ENCODE measurements at places on chromosomes 2 and 18.
A peak's percentile ranks its signal among the peaks of the same experiment; 100 is the strongest.

DNA sequence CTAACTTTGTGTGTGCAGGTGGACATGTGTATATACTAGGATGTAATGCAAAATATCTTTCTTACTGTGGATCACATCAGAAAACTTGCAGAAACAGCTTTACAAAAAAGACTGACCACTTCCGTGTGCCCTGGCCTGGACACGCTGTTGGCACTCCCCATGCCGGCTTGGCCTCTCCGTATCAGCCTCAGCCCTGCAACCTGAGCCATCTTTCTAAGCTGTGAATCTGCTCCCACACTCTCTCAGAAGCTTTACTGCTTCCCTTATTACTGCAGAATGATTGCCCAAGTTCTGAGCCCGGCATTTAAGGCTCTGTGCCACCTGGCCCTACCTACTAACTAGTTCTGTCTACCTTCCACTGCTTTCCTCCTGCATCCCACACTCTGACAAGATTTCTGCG, 37.8 kb downstream of the MYO7B start:
- DNase-seq = no peak

- DNase-seq = no peak
These were observed 262.8 kb downstream of the PTH2R start for GRCh38 chr2:208669394-208669793.

GRCh38 chr18:36187826-36188721, 777 bp downstream of the MOCOS start:
- no peak for DNase-seq

- no peak for DNase-seq
These were observed 124.5 kb downstream of the MIB1 start for GRCh38 chr18:21865043-21865442.

GRCh38 chr2:106866641-106867040, 19.3 kb downstream of the ST6GAL2 start:
- no peak for DNase-seq

- DNase-seq = no peak
These were observed 16.8 kb upstream of the MAT2A start for GRCh38 chr2:85522090-85522647.

DNA sequence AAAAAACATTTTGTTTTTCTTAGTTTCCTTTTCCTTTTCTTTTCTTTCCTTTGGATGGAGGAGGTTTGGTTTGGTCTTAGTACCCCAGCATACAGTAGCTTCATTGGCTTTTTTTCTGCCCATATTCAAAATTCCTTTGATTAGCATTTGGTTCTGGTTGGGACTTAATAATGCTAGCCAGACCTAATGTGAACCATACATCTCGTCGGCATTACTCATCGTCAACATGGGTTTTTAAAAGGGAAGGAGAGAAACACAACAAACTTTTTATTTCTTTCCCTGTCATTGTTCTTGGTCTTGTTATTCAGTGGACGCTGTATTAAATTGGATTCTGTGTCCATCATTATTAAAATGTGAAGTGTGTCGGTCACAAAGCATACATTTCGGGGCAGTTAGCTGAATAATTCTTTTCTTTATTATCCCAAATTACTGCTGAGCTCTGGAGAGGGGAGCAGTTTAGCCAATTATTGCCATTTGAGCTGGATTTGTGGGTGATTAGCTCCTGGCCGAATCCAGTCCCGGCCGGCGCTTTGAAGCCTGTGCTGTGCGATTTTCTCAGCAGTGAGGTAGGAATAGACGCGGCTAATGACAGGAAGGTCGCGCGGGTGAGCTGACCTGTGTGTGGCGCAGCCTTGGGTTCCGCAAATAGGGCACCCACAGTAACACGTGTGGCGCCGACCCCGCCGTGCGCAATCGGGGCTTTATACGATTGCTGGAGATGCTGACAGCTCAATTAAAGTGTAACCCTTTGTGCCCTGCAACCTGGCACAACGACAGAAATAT, 303.3 kb downstream of the GBX2 start:
- no peak for DNase-seq

DNA sequence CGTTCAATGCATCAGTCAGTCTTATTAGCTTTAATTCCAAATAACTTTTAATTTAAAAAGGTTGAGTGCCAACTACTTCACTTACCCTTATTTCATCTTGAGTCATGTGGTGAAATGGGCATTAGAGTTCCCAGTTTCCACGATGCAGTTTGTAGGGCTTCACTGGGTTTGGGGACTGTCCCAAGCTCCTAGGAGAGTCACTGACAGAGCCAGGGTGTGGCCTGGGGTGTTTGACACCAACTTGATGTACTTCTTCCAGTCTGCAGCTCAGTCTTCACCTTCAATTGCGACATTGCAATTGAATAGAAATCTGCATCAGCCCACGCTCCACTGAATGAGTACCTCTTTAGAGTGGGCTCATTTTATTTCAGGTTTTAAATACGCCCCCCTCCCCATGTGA, 165.3 kb downstream of the ARL4C start:
- DNase-seq = no peak

- no peak for DNase-seq
These were observed 158.6 kb downstream of the PIK3C3 start for GRCh38 chr18:42113529-42114191.

DNA sequence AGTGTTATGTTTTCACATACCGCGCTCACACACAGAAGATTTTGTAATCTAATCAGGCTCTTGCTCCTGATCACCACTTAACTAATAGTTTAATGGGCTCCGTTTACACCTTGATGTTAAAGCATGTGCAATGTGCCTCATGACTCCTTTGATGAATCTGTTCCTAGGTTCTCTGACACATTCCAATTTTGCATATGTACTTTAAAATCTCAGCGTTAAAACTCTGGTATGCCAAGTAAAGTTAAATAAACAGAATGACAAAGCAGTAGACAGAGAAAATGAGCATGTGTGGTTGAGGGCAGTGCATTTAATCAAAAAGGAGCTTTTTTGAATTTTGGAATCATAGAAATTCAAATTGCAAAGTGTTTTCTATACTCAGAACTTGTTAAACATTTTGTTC, 96.4 kb downstream of the TCF4 start:
- no peak for DNase-seq

DNA sequence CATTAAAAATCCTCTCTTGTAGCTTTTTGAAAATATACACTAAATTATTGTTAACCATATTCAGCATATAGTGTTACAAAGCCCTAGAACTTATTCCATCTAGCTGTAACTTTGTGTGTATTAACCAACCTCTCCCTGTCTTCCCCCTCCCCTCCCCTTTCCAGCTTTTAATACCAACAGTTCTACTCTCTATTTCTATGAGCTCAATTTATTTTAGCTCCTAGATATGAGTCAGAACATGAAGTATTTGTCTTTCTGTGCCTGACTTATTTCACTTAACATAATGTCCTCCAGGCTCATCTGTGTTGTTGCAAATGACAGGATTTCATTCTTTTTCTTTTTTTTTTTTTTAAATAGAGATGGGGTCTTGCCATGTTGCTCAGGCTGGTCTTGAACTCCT, 45.1 kb downstream of the GPD2 start:
- DNase-seq = no peak

DNA sequence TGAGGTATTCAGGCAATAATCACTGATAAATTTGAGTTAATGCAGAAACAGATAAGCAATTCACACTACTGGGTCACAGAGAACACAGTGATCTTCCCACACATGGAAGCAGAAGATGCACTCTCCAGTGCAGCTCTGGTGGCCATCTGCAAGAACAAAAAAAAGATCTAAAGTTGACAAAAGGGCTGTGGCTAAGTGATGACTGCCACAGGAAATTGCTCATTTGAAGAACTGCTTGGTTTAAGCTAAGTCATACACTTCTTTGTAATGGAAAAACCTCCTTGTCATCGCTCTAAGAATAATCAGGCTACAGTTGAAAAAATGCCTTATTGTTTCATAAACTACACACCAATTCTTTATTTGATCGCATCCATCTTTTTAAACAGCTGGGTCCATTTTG, 115.1 kb downstream of the DTNB start:
- DNase-seq = peak; percentile 80

GRCh38 chr2:25929789-25930473, 51.6 kb upstream of the ASXL2 start:
- DNase-seq = no peak

- DNase-seq = no peak
These were observed 146.1 kb upstream of the DLX2 start for GRCh38 chr2:172248785-172249187.

DNA sequence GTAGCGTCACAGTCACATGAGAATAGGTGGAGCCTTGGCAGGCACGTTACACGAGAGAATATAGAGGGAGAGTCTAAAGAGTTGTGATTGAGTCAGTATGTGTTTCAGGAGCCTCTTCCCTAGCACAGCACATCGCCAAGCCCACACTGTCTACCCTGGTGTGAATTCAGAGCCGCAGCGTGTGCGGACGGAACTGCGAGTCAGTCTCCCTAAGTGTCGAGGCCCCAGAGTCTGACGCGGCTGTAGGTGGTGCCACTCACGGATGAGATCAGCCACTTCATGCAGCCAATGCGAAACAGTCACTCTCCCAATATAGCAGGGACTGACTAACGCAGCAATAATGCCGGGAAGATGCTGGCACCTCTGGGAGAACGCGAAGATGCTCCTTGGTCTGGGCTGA, 587.3 kb upstream of the ID2 start:
- no peak for DNase-seq

DNA sequence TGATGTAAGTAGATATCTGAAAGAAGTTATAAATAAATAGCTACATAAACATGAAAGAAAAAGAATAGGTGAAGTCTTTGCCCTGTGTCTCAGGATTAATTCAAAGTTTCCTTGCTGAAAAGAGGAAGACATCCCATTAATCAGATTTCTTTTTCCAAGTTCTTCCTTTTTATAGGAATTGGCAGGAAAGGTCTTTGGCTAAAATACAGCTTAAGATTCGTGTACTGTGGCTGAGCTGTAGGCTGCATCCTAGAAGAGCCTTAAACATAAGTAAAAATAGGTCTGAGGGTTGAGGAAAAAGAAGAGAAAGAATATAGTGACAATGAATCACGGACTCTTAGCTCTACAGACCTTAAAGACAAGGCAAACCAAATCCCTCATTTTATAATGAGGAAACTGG, 579.9 kb downstream of the NRXN1 start:
- DNase-seq = no peak

DNA sequence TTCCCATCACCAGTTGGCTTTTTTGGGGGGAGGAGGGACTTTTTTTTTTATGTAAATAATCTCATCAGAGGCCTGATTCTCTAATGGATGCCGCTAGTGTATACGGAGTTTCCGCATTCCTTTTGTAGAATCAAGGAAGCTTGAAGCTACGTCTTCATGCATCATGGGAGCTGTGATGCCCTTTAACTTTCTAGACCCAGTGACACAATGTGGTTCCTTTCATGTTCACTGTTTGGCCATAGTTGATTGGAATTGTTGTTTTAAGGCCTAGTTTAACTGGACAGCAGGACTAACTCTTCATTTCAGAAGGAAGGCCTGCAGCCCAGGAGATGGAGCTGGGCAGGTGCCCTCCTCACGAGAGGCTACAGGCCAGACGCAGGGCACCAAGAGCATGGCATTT, 287.9 kb downstream of the AGAP1 start:
- DNase-seq = no peak

- no peak for DNase-seq
These were observed 4.9 kb downstream of the NOP58 start for GRCh38 chr2:202270487-202270886.

DNA sequence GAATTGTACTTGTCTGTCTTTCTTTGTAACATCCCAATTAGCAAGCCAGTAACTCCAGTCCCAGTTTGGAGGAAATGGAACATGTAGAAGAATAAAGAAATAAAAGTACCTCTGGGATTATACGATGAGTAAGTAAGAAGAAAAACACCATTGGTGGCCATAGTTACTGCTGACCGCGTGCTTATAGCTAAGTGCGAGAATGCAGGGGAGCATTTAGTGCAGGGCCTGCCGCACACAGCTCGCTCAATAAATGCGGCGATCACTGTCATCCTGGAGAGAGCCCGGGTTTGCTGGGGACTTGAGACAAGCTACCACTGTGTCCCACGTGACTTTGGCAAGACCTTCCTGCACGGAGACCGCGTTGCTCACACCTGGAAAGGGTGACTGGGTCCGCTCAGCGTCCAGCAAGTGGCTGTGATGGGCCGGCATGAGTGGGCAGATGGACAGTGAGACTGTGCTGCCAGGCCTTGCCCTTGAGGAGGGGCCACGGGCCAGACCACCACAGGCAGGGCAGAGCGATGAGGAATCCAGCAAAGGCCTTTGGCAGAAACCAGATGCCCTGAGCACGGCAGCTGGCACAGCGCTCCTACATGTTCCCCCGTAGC, 54.8 kb downstream of the ADI1 start:
- DNase-seq = no peak

DNA sequence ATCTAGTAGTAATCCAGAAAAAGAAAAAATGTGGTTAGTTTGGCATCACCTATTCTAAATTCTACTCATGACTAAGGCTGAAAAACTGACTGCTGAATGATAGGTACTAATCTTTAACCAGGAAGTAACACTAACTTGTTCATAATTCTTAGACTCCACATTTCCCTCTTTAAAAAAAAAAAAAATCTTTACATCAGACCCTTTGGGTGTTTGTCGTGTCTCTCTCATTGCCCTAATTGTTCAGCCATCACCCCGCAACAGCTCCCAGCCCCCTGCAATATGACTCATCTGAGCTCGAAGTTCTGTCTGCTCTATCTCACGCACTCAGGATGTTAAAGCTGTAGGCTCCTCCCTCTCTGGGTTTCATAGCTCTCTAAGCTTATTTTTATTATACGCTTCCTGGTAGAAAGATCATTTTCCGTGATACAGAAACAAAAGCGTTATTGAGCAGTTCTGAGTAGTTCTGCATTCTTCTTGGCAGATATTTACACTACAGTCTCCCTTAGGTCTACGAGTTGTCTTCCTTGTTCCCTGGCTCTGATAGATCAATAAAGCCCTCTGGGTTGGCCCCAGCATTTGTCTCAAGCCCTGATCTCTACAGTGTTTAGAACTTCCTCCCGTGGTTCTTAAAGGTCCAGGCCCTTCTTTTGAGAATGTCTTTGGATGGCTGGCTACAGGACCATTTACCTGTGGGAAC, 95.6 kb downstream of the TNFRSF11A start:
- peak; percentile 55 for DNase-seq

DNA sequence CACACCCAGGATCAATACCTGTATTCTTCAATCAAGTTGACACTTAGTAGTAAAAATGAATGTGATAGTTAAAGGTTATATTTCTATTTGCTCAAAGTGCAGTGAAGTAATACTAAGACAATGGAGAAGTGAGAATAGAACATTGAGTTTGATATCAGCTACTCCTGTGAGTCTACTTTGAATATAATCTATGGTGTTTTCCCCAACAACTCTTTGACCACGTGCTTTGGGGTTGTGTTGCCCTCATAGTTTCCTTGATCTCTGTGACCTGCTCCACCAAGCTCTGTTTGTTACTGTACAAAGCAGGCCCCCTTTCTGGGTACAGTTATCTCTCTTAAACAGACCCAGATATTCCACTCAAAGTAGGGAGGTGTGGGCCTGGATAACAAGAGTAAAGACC, 222.9 kb downstream of the GALR1 start:
- DNase-seq = no peak

DNA sequence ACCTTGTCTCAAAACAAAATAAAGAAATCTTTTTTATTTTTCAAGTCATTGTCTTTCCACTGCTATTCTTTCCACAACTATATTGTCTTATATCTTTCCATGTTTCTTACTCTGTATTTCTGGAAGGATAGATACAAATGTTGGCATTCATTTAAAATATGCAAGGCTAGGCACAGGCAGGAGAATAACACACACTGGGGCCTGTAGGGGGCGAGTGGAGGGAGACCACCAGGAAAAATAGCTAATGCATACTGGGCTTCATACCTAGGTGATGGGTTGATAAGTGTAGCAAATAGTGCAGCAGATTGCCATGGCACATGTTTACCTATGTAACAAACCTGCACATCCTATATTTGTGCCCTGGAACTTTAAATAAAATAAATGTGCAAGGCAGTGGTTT, 9.6 kb downstream of the MRPL30 start:
- DNase-seq = no peak
